ENCODE measurements at places on chromosomes 4 and X.
A peak's percentile ranks its signal among the peaks of the same experiment; 100 is the strongest.

DNA sequence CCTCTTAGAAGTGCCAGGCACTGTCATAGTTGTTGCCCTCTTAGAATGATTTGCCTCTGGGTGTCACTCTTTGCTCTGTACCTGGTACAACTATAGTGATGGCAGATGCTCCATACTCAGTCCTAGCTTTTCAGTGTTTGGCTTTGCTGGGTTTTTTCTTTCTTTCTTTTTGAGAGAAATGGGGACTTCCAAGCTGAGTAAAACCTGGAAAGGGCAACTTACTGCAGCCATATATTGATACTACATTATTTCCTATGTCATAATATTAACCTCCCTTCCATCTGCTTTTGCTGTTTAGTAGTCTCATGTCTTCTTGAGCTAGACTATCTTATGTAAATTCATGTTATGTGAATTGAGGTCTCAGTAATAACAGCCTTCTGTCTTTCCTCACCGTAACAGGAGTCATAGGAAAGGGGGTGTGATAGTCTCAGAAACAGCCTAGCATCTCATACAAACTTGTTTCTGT lies 49.0 kb downstream of the NIPAL1 start:
- no peak for DNase-seq

DNA sequence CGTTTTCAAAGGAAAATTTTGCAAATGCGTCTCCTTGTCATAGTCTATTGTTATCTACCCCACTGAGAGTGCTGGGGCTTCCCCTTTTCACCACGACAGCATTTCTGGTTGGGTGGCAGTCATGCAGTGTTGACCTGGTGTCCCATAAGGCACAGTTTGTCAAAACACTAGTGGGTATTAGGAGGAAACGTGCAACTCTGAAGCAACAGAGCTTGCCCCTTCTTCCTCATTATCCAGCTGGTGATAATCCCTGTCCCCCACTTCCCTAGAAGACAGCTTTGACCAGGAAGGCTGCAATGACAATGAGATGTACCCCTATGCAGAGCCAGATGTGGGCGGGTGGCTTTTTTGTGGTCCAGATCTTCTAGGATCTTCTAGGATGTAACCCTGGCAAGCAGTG lies 1.8 kb downstream of the TBC1D1 start:
- no peak for DNase-seq

DNA sequence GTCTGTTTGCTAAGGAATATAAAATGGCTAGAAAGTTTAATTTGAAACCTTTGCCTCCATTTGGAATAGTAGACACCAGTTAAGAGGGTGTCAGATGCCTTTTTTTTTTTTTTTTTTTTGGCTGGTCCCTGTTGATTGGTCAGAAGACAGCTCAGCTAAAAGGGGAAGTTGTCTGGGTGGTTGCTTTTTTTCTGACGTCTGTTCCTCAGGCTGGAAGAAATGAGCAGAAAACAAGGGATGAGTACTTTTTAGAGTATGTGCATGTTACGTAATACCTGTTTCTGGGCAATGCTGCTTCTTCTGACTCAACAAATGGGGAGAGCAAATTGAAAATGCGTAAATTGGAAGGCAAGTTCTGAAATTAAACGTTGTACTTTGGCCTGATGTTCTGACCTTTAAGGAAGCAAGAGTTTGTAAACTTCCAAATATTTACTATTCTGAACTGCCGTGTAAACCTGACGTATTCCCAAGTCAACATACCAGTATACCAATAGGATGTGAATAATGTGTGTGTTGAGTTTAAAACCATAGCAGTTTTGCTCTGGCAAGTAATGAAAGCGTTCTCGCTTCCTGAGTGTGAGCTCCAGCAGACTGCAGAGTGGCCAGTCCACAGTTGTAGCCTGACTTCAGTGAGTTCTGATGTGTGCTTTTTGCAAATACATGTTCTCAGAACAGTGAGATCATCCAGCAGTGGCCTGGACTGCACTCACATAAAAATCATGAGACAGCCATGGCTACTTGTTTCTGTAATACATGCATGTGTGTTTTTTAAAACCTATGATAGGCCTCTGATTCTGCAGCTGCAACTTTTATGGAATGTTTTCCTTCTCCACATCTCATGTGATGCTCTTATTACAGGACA lies 1.7 kb downstream of the SAT1 start:
- peak; percentile 35 for DNase-seq

DNA sequence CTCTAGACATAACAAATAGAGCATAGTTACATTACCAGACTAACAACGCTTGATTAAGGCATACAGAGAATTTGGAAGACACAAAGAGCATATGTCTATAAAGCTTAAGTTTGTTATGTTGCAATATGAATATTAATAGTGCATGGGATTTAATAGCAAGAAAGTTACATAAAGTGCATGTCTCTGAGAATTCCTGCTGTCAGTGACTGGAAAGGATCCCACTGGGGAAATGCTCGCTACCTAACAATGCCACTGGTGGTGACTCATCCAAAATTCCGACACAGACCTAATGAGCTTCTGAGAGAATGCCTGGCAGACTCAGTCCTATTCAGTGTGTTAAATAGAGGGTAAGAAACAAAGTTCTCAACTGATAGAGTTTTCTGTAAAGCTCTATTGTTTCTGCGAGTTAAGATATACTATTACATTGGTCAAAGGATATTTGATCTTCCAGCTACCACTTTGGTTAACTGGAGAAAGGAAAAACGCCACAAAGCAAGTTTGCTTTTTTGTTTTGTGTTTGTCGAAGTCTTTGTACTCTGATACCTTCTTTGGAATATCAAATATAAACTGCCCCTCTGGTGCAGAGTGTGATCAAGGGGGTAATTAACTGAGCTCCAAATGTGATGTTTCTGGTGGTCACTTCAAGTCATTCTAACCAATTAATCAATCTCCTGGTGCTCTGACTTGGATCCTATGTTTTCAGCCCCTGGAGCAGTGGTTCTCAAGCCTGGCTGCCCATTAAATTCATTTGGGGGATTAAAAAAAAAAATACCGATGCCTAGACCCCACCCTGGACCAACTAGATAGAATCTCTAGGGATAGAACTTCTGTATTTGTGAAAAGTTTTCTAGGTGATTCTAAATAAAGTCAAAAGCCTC lies 107.9 kb downstream of the PALLD start:
- peak; percentile 74 for DNase-seq

DNA sequence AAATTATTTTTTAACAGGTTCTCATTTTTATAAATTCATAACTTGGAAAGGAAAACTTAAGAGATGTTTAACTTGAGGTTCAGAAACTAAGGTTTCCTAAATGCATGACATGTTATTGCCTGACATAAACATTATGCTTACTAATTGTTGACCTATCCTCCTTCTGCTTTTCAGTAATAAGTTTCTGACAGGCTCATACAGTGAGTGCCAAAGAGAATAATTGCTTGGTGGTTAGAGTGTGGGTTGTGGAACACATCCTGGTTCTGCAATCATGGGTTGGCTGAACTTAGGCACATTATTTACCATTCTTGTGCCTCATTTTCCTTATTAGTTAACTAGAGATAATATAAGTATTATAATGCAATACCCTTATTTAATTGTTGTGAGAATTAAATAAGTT lies 56.5 kb downstream of the BMPR1B start:
- peak; percentile 21 for DNase-seq
